ENCODE measurements at places on chromosomes 7 and 10. TPM values are rescaled to one million over a fixed set of nuclear protein-coding genes. Genes with fewer than 3 reads are reported as not detected.

DYDC1 gene
- not detected for total RNA-seq

SPDYE16 gene
- total RNA-seq: not detected

COL13A1 gene
- 0.11 TPM for total RNA-seq

HPSE2 gene
- total RNA-seq: 0.03 TPM

HABP2 gene
- total RNA-seq: not detected

EPHA1 gene
- total RNA-seq: not detected

GPR15LG gene
- not detected for total RNA-seq

ARF5 gene
- total RNA-seq: 138 TPM

LBX1 gene
- not detected for total RNA-seq

DNA sequence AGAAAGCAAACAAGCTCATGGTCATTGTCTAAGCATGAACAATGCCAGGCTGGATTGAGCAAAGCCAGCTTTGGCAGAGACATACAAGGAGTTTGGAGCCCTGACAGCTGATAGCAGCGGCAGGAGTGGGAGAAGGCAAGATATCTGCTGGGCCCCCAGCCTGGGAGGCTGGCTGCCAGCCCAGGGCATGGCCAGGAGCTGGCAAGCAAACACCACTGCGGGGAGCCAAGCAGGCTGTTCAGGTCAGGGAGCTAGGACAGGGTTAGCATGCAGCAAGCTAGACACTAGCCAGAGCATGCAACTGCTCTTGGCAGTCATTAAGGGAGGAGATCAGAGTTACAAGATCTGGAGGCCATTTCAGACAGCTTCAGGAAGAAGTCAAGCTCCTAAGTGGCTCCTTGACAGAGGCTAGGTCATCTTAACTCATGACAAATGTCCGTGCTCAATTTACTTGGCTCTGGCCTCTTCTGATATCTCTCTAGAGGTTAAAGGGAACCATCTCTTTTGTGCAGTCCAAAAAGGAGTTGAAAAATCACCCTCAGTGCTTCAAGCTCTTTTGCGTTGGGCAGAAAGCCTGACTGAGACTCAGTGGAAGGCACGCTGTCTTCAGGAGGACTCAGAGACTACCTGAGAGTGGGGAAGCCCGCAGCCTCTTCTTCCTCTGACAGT is 436.8 kb upstream of the C7orf33 start:
- no peak for DNase-seq

DNA sequence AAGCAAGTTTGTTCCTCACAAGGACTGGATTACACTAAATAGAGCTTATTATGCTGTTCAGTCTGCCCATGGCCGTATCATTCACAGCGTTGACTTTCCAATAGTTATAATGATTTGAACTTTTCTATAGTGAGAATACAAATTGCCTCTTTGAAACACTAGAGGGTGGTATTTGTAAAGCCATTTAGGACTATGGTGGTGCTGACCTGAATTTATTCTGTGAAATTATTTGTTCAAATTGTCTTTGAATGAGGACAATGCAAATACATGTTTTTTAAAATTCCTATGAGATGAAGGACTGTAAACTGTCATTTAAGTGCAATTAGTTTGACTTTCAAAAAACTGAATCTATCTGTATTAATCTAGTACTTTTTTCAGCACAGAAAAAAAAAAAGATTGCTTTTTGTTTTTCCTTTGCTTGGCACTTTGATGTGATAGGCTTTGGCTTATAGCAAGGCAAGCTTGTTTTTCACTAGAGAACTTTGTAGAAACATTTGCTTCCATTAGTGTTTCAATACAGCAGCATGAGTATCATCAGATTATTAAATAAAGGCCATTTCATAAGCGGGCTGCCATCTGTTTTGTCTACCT is 122.7 kb upstream of the TMEM229A start:
- DNase-seq: peak; percentile 78

- no peak for DNase-seq
Measured at GRCh38 chr10:43444897-43445466, 8.1 kb downstream of the ZNF487 start.

DNA sequence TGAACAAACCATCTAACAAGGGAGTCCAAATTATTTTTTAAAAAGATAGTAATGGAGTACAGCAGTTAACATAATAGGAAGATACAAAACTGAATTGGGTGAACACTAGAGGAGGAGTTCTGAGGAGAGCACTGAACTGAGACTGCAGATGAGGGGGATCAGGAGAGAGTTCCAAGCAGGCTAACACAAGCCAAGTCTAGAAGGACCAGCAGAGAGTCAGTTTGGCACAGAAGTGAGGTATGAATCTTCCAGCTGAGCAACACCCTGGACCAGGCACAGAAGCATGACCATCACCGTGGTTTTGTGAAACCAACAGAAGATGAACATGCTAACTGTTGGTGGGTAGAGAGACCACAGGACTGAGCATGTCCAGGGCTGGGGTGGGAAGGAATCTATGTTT is 30.8 kb upstream of the PLCE1 start:
- no peak for DNase-seq

DNA sequence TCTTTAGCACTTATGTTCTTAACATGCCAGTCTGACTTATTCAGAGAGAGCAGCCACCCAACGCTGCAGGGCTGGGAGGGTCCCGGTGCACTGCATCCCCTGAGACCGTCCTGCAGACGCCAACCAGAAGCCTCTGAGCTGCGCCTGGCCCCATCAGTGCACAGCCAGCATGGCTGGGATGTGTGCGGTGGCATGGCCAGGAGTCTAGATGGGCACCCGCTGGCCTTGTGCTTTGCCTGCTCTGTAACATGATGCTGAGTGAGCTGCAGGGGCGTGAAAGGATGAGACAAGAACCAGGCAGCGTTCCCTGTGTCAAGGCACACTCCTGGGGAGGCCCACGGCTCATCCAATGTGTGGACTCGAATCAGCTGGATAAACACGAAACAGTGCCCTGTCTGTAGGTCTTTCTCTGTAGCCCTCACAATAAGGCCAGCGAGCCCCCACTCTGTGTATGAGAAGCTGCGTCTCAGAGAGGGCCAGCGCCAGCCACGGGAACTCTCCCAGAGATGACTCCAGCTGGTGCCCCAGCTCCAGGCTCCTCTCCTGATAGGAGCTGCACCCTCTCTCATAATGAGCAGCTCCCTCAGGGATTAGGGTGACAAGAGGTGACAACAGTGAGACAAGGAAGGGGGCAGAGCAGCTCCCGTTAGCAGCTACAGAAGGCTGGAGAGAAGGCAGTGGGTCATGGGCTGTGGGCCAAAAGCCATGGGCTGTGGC is 96.8 kb downstream of the TNS3 start:
- DNase-seq: no peak

DNA sequence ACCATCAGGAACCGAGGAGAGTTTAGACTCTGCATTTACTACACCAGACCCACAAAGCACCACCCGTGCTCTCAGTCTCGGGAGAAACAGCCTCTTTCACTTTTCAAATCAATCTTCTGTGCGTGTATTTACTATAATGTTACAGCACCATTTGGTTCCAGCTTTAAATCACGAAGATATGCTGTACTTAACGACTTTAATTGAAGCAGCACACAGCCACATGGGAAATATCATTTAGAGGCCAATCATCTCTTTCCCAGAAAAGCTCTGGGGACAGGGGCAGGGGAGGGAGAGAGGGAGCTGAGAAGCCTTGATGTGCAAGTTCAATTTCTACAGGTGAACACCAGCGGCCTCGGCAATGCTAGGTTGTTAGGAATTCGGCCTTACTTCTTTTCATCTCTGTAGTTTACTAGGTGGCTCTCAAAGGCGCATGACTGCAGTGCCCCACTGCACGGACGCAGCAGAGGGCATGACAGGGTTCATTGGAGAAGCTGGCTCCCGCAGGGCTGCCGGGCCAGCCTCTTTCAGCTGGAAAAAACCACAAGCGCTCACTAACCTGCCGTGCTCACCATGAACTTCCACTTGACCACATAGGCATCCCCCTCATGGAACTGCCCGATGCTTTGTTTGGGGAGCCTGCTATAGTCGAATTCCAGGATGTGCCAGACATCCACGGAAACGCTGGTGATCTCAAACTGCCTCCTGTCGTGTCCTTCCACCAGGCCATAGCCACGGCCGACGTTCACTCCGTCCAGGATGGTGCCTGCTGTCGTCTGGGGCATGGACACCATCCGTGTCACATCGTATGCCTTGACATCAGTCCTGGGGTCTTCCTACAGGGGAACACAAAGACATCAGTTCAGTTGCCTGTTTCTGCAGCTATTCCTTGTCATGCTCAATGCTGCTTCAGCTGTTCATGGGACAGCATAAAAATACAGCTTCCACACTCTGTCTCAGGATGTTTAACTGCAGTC is 154.5 kb downstream of the SVIL start:
- DNase-seq: no peak

- no peak for DNase-seq
Measured at GRCh38 chr10:50997461-50997860, 76.8 kb upstream of the PRKG1 start.

- peak; percentile 95 for DNase-seq
Measured at GRCh38 chr7:30163231-30163894, 28.6 kb downstream of the MTURN start.

DNA sequence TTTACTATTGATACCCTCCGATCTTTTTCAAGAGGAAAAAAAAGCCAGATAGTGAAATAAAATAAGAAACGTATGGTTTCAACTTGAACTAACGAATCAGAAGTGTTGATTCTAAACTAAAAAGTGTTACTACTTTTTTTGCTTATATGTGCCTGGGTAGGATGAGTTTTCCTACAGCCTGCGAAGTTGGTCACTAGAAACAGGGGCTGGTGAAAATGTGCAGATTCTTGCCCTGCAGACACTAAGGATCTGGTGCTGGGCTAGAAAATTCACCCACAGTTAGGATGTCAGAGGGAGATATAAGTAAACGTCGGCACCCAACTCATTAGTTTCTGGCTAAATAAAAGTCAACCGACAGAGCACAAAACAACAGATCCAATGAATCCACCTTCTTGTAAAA is 298.7 kb upstream of the NFE2L3 start:
- DNase-seq: no peak

DNA sequence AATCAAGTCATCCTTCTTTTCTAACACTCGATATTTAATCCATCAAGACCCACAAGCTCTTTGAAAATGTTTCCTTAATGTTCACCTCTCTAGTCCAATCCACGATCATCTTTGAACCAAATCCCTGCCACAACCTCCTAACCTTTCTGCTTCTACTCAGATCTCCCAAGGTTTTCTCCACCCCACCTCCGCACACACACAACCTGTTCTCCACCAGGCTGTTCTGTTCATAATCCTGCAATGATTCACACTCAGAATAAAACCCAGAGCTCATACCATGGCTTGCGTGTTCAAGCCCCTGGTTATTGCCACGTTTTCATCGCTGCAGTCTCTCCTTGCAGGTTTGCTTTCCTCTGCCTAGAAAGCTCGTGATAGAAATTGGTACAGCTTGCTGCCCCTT is 53.8 kb upstream of the BAMBI start:
- no peak for DNase-seq

GRCh38 chr10:62456611-62457101 is 82.5 kb downstream of the ZNF365 start:
- DNase-seq: no peak

DNA sequence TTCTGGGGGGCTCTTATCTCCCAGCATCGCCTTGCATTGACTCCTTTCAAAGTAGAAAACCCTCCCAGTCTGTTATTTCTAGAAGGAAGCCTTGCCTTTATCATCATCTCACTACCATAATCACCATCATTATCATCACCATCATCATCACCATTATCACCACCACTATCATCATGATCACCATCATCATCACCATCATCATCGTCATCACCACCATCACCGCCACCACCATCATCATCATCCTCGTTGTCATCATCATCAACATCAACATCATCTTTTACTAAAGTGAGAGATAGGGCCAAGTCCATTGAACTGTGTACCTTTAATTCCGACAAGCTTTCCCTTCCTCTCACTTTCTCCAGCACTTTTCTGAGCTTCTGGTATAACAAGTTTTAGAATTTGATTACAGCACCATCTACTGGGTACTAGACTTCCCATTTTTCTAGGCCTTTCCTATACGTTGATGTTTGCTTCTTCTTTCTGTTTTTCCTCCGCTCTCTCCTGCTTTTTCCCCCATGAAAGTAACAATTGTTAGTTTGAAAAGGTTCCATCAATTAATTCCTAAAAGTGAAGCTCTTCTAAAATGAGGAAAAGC is 226.4 kb downstream of the BUB3 start:
- peak; percentile 55 for DNase-seq

- DNase-seq: peak; percentile 74
Measured at GRCh38 chr7:127943541-127944521, 87.4 kb downstream of the LRRC4 start.

- DNase-seq: no peak
Measured at GRCh38 chr10:12606461-12606860, 257.1 kb downstream of the CAMK1D start.

- DNase-seq: peak; percentile 55
Measured at GRCh38 chr10:107409522-107409921, 245.0 kb upstream of the SORCS1 start.

- no peak for DNase-seq
Measured at GRCh38 chr10:34609287-34609940, 205.7 kb downstream of the PARD3 start.

All from SK-MEL-5 (cell line).